ENCODE measurements at places on chromosomes 6 and 20.

DNA sequence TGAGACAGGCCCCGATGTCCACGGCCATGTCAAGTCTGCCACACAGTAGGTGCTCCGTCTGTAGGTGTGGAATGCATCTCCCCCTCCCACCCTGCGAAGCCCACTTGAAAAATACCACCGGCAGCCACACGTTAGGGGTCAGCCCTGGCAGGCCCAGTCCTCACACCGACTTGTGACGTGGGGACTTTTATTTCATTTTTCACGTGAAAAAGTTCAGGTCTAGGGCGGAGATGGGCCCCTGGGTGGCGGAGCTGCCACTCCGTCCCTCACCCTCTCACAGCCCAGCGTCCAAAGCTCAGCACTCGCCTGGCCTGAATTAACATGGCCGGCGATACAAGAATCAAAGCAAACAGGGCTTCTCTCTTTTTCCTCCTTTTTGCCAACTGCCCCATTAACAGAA lies 3.8 kb upstream of the TUBB1 start:
- DNase-seq, result peak; percentile 70

GRCh38 chr20:542777-543368 lies 717 bp downstream of the CSNK2A1 start:
- no peak for DNase-seq

GRCh38 chr20:53081916-53082863 lies 110.0 kb downstream of the TSHZ2 start:
- DNase-seq, result no peak

DNA sequence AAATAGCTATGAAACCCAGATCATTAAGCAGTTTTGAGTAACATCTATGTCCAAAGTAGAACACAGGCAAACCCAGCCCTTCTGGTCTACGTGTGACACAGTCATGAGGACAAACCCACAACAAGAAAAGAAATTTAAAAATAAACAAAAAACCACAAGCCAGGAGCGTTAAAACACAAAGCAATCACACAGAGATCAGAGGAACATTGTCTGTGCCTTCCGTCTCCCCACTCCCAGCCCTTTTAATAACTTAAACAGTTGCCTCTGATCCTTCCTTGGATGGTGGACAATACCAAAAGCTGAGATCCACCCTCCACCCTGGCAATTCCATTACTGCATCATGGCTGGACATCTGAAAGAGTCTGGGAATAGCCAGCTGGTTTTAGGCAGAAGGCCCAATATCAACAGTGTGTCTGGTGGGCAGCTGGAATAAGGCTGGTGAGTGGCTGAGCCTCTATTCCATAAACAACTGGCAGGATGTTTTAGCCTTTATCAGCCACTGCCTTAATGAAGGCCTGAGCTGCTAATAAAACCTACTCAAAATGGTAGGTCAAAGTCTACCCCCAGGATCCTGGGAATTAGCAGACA lies 15.7 kb upstream of the LAMA4 start:
- DNase-seq, result no peak

DNA sequence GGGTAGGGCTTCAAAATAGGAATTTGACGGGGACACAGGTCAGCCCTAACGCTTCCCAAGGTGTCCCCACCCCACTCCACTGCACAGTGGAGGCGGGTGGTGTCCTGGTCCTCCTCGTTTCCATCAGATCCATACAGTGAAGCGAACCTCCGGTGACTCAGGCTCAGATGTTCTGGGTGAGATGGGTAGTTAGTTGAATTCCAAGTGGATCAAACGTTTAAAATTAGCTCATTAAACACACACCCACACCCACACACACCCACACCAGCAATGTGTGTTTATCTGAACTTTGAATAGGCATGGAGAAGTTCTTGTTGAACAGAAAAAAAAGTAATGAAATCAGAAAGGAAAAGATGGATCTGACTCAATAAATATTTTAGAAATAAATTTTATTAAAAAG lies 58.9 kb downstream of the CDH4 start:
- DNase-seq, result no peak

DNA sequence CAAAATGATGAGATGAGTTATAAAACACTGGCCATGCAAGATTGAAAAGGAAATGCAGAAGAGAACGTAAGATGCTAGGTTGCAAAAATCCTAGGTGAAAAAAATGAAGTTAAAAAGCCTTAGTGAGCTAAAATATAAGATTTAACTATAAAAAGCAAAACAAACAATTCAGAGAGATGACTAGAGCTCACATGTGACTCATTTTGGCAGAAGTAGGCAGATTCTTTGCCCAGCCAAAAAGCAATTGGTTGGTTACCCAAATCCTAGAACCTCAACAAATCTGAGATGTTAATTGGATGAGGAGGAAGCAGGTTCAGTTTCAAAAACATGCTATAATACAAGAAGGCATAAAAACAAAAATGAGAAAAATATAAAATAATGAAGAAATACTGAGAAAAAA lies 249.1 kb downstream of the OGFRL1 start:
- no peak for DNase-seq

GRCh38 chr6:33874136-33874760 lies 70.4 kb upstream of the MLN start:
- DNase-seq, result no peak

GRCh38 chr6:78502386-78502887 lies 364.9 kb upstream of the IRAK1BP1 start:
- no peak for DNase-seq

DNA sequence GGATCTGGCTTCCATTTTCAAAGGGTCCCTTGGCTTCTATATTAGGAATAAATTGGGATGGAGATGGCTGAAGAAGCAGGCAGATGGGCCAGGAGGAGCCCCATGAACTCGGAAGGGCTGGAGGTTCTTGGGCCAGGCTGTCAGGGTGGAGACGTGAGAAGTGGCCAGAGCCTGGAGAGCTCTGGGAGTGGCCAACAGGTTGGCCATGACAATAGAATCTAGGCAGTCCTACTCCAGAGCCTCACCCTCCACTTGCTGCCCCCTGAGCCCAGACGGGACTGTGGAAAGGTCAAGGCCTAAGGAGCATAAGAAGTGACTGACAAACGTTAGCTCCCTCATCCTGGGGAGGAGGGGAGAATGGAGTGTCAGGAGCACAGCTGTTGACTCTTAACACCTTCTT lies 62.1 kb downstream of the STK35 start:
- no peak for DNase-seq

DNA sequence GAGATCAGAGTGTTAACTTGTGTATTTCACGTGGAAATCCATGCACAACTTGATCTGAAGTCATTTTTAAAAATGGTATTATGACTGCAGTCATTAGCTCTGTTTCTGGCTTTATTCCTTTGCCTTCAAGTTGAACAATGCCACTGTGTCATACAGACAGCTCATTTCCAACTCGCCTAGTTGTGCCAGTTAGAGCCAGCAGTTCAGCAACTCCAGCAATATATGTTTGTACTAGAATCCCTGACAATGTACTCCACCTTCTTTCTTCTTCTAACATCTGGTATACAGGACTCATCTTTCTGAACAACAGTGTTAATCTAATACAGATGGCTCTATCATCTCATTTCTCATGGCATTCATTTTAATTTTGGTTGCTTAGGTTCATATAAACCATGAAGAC lies 418.3 kb upstream of the POU3F2 start:
- DNase-seq, result no peak

DNA sequence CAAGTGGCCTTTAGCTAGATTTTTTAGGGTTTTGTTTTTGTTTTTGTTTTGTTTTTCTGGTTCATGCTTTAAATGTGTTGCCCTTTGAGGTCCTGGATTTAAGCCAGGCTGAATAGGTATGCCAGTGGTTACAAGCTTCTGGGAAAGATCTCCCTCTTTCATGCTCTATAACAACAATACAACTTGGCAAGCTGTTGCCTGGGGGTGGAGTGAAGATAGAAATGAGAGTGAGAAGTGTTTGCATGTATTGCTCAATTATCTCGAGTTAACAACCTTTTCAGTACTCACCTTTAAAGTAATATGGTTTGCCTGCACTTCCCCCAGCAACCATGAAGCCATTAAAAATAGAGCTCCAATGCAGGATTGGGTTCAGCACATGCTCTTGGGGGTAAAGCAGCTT lies 19.2 kb upstream of the HAO1 start:
- no peak for DNase-seq

GRCh38 chr6:83168556-83168955 lies 24.5 kb downstream of the PGM3 start:
- no peak for DNase-seq

DNA sequence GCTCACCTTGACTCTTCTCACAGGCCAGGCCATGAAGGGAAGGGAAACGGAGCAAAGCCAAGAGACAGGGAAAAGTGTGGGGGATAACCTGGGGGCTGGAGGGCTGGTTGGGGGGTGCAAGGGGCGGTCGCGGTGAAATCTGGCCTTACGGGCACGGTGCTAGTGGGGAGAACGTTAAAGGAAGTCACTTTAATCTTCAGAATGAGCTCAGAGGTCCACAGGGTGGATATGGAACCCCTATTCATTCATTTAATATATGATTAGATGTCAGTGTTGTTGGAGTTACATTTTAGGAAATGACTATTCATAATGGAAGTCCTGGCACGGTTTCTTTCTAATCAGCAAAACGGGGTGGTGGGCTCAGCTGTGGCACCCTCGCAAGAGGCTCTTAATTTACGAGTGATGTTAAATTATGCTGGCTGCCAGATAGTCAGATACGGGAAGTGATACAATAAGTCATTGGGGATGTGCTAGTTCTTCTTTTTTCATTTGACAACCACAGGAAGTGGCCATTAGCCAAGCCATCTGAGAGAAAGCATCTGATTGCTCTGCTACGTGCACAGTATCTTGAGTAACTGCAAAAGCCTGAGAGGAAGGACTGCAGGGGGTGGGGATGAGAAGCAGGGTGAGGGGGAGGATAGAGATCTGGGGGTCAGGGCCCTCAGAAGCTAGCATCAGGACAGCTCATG lies 253.0 kb downstream of the QKI start:
- DNase-seq, result no peak

GRCh38 chr6:111710911-111711310 lies 105.2 kb upstream of the TRAF3IP2 start:
- DNase-seq, result no peak

GRCh38 chr20:57399587-57400155 lies 8.5 kb downstream of the RBM38 start:
- DNase-seq, result no peak

DNA sequence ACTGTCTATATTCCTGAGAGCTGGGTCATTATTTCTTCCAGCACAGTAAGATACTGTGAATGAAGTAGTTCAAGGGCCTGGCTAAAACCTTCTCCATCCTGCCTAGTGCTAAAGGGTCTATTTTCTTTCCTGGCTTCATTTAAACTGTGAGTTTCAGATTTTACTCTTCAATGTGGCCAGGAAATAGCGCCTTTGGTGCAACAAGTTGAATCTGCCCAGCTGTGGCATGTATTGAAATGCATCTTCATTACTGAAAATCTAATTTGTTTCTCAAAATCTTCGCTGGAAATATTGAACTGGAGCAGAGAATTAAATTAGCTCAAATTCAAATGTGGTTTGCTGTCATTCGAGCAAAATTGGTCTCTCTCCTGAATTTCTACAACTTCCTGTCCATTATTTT lies 114.6 kb upstream of the KCNG1 start:
- no peak for DNase-seq

DNA sequence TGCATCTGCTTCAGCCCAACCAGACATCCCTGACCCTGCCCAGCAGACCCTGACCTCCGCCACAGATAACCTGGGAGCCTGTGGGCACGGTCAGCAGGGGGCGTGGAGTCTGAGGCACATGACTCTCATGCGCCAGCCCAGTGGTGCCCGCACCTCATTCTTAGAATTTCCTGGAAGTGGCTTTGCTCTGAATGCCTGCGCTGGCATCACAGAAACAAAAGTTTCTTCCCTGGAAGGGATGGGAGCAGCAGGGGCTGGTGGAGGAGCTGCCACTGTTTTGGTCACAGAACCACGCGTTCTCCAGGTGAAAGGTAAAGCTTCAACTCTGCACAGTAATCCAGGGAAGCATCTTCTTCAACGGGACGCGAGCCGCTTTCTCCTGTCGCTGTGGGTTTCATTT lies 67.9 kb upstream of the DUSP22 start:
- DNase-seq, result no peak

DNA sequence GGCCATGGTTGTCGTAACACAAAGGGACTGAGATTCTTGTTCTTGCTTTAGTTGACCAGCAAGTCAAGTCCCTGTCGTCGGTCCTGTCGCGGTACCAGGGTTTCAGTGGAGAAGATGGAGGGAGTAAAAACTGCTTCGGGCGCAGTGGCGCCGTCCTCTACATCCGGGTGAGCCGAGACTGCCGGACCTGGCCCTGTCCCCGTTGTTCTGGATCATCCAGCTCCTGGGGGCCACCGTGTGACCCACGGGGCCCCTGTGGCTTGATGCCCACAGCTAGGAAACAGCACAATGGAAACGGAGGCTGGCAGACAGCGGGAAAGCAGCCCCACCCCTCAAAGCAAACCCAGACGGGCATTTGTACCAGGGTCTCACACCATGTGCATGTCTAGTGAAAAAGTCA lies 15.0 kb downstream of the MTG2 start:
- DNase-seq, result peak; percentile 83

- no peak for DNase-seq
These were observed 53.0 kb upstream of the MLIP start for GRCh38 chr6:54058236-54058635.

DNA sequence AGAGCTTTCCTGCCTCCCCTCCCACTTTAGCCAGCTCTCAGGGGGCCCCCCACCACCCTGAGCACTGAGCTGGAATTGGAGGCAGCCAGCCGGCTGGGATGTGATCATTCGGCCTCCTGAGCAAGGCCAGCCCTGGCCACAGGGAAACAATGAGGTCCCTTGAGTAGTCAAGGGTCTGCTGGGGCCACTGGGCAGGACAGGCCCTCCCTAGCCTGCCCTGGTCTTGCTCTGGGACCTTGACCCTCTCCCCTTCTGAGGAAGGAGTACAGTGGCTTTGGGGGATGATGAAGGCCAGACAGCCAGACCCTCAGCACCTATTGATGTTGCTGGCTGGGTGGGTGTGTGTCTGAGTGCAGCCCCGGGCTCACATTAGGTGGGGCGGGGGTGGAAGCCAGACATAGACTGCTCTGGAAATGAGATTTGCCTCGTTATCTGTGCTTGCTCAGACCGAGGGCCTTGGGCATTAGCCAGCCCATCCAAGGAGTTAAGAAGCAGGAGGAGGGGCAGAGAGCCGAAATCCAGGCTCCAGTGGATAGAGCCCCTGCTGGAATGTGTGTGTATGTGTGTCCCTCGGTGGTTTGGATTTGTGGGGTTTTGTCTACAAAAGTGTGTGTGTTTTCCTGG lies 21.3 kb downstream of the CD40 start:
- DNase-seq, result peak; percentile 74

- DNase-seq, result no peak
These were observed 38.9 kb downstream of the CSNK2A1 start for GRCh38 chr20:504632-505075.

DNA sequence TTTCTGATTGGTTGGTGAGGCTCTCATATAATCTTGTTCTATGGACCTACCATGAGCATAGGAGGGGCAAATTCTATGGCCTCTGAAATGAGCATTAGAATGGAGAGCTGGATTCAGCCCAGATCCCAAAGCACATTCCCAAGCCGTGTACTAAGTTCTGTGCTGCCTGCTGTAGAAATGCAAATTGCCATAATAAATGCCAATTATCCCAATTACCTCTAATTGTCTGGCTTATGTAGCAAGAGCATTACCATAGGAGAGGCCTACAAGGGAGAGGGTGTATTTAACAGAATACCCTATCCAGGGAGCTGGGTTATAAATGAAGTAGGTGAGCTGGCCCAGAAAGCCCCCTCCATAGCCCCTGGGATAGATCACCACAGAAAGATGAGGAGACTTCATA lies 126.8 kb downstream of the LRFN2 start:
- no peak for DNase-seq

All from RWPE2 (cell line).